ENCODE measurements at places on chromosomes 16 and 17.

DNA sequence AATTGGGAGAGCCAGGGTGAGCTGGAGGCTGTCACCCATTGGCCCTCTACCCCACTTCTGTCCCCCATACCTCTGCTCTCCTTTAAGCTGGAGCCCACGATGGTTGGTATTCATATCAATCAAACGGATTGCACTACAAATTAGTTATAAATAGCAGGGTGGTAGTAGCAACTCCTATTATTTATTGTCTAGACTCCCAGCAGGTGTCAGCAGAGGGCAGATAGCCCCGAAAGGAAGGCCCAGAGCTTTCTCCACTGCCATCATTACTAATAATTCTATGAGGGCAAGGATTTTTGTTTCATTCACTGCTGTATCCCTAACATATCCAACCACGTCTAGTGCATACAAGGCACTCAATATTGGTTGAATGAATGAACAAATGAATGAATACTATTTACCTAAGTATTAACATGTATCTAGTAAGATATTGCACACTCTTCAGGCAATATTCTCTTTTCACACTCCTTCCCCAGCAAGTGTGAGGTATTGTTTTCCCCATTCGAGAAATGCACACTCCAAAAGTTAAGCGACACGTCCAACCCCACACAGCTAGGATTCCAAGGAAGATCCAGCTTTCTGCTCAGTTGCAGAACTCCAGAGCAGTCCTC, 6.3 kb downstream of the C17orf50 start:
- DNase-seq: peak; percentile 35

GRCh38 chr17:73722165-73722564, 77.9 kb upstream of the SDK2 start:
- no peak for DNase-seq

DNA sequence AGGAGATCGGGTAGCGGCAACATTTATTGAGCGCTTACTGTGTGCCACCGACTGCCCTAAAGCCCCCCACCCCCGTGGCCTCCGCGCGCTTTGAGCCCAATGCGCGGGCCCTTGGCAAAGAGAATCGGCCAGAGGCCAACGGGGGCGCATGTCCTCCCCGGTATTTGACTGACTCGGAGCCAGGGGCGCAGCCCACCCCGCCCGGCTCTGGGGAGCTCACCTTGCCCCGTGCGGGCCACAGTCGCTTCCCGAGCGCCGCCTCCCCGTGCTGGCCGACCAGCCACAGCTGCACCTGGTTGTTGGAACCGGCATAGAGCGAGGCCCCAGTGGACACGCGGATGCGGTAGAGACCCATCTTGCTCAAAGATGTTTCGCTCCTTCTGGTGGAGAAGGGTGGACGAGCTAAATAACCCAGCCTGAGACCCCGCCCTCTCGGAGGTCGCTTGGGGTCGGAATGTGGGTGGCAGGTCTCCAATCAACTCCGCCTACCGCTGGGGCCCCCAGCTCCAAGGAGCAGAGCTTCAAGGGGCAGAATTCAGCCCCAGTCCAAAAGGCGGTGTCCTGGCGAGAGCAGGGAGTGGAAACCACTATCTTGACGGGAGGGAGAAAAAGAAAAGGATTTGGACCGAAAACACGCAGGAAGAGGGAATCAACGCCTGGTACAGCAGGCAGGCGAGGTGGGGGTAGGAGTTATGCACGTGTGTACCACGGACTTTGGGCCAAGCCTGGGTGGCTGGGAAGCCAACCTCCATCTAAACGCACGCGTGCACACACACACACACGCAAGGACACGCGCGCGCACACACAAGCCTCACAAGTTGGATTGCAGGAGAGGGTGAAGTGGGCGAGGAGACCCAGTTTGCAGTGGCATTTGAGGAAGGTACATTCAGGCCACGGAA, at the start of gene ALOX15:
ALOX15 (minus strand) TSS at position 382 of the 899 bp plus-strand sequence; CDS start at position 355, 27 bp downstream.
- DNase-seq: no peak

DNA sequence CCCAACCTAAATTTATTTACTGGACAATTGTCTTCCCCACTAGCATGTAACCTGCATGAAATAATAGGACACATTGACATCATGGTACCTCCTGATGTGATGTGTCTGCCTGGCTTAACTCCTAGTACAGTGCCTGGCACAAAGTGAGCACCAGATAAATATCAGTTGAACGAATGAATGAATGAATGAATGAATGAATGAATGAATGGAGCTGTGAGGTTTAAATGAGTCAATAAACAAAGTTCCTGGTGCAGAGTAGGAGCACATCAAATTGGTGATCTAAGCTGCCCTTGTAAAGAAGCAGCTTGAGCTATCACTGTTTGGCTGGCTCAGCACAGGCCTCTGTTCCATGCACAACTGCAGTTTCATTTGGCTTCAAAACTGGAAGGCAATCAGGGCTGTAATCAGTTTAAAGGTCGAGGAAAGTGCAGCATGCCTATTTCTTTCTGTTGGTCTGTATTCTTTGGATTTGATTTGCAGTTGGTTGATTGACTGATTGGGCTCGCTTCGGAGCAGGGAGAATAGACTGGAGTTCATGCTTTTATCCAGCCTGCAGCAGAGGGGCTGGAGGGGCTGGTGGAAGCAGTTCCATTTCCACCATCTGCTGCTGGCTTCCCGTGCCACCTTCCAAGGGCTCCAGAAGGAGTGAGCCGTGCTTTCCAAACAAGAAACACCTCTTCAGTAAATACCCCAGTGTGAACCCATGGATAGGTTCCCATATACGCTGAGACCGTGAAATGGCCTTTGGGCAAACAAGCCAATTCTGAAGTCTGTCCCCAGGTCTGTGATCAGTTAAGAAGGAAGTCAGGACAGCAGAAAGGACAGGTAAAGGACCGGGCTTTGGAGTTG, 54.6 kb downstream of the GPRC5B start:
- DNase-seq: no peak

- DNase-seq: peak; percentile 59
These were observed 255.9 kb downstream of the CEP112 start for GRCh38 chr17:65936013-65936412.

DNA sequence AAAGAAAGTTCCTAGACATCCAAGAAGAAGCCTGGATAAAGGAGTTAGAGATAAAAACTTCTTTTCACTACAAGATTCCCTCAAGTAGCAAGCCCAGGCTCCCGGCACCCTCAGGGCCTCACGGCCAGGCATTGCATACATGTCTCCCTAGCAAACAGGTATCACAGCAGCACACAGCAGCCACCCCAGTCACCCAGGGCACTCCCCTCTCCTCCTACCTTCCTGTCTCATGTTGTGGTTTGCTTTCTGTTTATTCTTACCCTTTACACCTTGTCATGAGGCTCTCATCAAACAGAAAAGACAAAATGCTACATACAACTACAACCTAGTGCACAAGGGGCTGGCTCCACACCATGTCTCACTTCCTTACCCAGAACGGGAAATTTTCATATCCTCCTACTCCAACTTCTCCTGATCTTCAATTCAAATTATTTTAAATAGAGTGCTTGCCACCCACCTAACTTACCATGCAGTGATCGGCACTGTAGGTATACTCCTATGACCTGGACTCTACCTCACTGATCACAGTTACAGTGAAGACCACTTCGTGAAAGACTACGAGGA, 42.7 kb downstream of the XPO6 start:
- no peak for DNase-seq

DNA sequence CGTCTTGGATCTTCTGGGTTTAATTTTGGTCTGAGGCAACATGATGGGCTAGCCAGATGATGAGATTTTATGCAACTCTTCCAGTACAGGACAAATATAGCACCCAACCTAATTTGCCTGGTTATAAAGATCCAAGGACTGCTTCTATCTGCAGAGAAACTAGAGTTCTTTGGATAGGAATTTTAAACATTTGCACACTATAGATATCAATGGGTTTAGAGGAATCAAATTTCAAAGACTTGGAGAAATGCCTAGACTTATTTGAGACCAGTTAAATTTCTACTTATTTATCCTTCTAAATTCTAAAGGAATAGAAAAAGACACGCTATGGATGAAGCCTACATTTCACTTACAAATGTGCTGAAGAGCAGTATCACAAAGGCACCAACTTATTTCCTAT, 12.6 kb downstream of the PMFBP1 start:
- DNase-seq: no peak

DNA sequence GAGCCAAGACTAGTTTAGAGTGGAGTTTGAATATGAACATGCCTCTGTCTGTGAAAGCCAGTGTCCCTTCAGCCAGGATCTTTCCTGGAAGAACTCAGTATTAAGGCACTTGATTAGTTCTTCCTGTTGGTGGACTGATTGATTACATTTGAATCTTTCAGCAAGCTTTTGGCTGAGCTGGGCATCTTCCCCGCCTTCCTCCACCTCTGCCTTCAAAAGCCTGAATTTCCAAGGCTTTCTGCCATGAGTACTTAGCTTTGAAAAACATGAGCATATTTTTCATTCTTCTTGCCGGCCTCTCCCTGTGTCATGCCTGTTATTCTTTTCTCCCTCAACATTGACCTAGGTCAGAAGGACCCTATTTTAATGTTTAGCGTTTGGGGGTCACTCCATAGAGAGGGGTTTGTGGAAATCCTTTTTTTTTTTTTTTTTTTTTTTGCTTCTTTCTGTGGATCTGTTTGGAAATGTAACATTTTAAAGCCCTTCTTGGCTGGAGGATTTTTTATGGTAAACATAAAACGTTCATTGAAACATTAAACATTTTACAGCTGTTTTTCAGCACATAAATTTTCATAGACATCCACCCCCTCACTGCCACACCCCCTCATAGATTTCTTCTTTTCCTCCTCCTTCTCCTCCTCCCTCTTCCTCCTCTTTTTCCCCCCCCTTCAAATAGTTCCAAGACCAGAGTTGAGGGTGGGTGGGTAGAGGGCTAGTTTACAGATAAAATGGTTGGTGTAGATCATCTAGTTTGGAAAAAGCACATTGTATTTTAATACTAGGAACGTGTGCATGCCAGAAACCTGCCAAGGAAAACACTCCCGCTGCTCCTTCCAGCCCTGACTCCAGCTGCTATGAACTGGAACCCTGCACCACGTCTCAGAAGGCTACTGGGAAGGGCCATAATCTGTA, 645.9 kb downstream of the WWOX start:
- DNase-seq: no peak

- peak; percentile 5 for DNase-seq
These were observed 2.3 kb downstream of the TLE7 start for GRCh38 chr16:71439523-71439922.
